ENCODE measurements at places on chromosomes 12 and 14. TPM values are rescaled to one million over a fixed set of nuclear protein-coding genes. Genes with fewer than 3 reads are reported as not detected.

DNA sequence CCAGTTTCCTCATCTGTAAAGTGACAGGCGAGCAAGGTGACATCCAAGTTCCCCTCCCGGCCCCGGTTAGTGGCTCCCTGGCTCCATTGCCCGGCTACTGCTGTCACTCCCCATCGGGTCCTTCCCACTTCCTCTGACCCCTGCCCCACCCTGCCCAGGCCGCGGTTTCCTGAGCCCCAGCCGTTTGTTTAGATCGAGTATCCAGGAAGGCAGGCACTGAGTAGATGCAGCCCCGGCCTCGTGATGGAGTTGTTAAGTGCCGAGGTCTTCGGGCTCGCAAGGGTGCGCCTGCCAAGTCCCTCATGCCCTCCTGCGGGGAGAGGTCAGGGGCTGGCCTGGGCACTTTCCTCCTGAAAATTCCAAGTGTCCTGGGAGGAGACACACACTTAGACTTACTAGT is 55.4 kb downstream of the TEAD4 start:
- no peaks in the 10 kb centered on the region for H3K4me1 ChIP-seq
- H3K27me3 ChIP-seq, result no peaks in the 10 kb centered on the region
- H3K36me3 ChIP-seq, result no peaks in the 10 kb centered on the region
- no peak overlapping the region for H3K4me3 ChIP-seq
- no peak overlapping the region for H3K27ac ChIP-seq

GRCh38 chr12:30813525-30814294 is 59.0 kb upstream of the CAPRIN2 start:
- H3K36me3 ChIP-seq, result no peaks in the 10 kb centered on the region
- no peak overlapping the region for H3K4me3 ChIP-seq
- no peak overlapping the region for H3K27ac ChIP-seq
- no peaks in the 10 kb centered on the region for H3K27me3 ChIP-seq

DNA sequence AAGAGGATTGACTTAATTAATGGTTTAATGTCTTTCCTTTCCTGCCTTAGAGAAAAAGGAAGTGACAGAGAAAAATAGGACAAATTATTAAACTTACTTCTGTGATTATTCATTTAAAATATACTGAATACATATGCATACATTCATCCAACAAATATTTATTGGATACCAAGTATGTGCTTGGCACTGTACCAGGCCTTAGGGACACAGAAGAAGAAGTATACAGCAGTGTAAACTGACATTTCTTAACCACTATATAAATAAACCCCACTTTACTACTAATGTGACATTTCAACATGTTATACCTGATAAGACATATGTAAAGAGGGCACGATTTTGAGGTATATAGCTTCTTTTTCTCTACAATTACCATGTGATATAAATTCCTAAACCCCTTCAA is 53.6 kb downstream of the ERO1A start:
- no peak overlapping the region for H3K27ac ChIP-seq
- no peaks in the 10 kb centered on the region for H3K4me1 ChIP-seq
- H3K27me3 ChIP-seq, result no peaks in the 10 kb centered on the region

- H3K4me3 ChIP-seq, result no peak overlapping the region
- no peaks in the 10 kb centered on the region for H3K27me3 ChIP-seq
- no peak overlapping the region for H3K27ac ChIP-seq
- DNase-seq, result no peak
Observed at GRCh38 chr14:102557434-102558226, 34.8 kb upstream of the RCOR1 start.

DNA sequence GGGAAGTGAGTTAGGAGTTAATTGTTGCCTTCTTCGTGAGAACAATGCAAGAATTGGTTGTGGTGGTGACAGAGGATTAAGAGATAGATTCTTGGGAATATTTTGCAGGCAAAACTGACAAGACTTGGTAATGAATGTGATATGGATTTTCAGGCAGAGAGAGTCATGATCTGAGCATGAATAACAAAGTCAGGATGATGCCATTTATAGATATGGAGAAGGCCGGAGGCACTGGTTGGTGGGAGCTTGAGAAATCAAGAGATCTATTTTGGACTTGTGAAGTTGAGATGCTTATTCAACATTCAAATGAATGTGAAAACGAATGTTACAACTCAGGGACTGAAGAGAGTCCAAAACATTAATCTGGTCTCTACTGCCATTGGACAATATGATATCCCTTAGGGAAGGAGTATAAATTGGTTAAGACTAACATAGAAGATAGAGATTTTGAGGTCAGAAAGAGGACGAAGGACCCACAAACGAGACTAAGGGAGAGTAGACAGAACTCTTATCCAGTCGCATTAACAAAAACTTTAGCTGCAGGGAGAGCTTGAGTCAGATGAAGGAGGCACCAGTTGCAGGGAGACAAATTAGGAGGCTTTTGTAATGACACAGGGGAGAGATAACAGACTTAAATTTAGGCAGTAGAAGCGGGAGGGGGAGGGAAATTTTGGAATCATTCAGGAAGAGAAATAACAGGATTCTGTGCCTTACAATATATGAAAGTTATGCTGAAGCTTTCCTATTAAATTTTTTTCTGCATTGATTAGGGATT is 1090.6 kb downstream of the GALC start:
- no peak overlapping the region for H3K4me3 ChIP-seq
- no peak for DNase-seq
- no peaks in the 10 kb centered on the region for H3K27me3 ChIP-seq

- H3K27ac ChIP-seq, result peak overlapping the region; percentile 65
- H3K4me1 ChIP-seq, result peaks cover 58% of the 10 kb centered on the region
- no peaks in the 10 kb centered on the region for H3K27me3 ChIP-seq
- no peaks in the 10 kb centered on the region for H3K36me3 ChIP-seq
- no peak for DNase-seq
Observed at GRCh38 chr12:2286047-2286446, 233.3 kb downstream of the CACNA1C start.

- DNase-seq, result no peak
- H3K27ac ChIP-seq, result no peak overlapping the region
- H3K27me3 ChIP-seq, result no peaks in the 10 kb centered on the region
- no peaks in the 10 kb centered on the region for H3K36me3 ChIP-seq
Observed at GRCh38 chr14:64202716-64203115, 91.5 kb downstream of the ESR2 start.

GRCh38 chr14:91946622-91947474 is 646 bp downstream of the FBLN5 start:
- peaks cover 23% of the 10 kb centered on the region for H3K4me1 ChIP-seq
- H3K4me3 ChIP-seq, result peak overlapping the region; percentile 73
- H3K27ac ChIP-seq, result peak overlapping the region; percentile 77
- no peaks in the 10 kb centered on the region for H3K36me3 ChIP-seq
- no peaks in the 10 kb centered on the region for H3K27me3 ChIP-seq

DNA sequence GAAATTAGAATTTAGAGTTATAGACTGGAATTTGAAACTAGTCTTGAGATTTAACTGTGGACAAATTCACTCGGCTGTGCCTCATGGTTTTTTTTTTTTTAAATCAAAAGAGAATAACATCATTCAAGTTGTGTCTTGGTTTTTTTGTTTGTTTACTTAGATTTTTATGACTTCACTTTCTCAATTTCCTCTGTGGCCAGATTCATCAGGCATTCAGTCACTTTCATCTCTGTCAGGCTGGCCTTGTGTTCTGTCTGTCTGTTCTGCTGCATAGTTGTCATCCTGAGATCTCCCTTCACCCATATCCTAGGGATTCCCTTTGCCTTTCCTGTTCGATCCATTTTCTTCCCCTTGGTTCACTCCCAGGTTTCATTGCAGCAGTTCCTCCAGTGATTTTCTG is 10.0 kb downstream of the MARK3 start:
- peak overlapping the region; percentile 47 for H3K27ac ChIP-seq
- H3K36me3 ChIP-seq, result no peaks in the 10 kb centered on the region
- no peak for DNase-seq
- H3K4me1 ChIP-seq, result peaks cover 87% of the 10 kb centered on the region
- no peaks in the 10 kb centered on the region for H3K27me3 ChIP-seq
- H3K4me3 ChIP-seq, result no peak overlapping the region

- no peak overlapping the region for H3K27ac ChIP-seq
- no peak for DNase-seq
Observed at GRCh38 chr12:32146074-32146873, 39.6 kb downstream of the BICD1 start.

DNA sequence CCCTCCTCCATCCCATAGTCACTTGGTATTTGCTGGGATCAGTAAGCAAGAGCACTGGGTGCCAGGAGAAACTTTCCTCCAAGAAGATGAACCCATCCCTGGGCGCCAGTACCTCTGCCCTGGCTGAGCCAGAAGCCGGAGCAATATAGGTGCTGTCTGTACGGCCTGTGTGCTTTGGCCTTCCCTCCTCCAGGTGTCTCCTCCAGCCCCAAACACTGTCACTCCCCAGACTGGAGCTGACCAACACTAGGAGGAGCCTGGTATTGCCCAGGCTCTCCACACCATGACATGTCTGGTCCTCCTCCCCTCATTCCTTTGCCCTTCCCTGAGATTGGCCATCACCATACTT is 4.9 kb downstream of the GSTZ1 start:
- no peaks in the 10 kb centered on the region for H3K27me3 ChIP-seq
- peaks cover 7% of the 10 kb centered on the region for H3K4me1 ChIP-seq
- H3K27ac ChIP-seq, result no peak overlapping the region
- no peak for DNase-seq
- H3K36me3 ChIP-seq, result no peaks in the 10 kb centered on the region

GRCh38 chr12:129496226-129496625 is 407.6 kb downstream of the TMEM132D start:
- no peak for DNase-seq
- no peaks in the 10 kb centered on the region for H3K36me3 ChIP-seq
- no peaks in the 10 kb centered on the region for H3K27me3 ChIP-seq
- no peaks in the 10 kb centered on the region for H3K4me1 ChIP-seq
- H3K27ac ChIP-seq, result no peak overlapping the region

- no peak overlapping the region for H3K27ac ChIP-seq
- no peak for DNase-seq
- no peaks in the 10 kb centered on the region for H3K27me3 ChIP-seq
Observed at GRCh38 chr12:50344775-50345174, 51.6 kb downstream of the FAM186A start.

DNA sequence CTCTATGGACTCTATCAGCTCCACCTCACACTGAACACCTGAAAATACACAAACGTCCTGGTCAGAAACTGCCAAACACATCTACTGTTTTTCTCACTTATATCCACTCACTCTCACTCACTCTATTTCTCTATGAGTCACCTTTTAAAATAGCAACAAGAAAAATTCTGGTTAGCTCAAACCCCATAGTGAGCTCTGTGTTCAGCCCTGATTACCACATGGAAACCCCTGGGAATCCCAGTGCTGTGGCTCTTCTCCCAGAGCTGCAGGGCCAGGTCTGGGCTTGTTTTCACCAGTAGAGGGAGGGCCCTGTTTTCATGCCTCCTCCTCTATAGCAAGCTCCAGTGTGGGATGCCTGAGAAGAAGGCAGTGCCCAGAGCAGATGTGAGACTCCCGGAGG is 1126.1 kb downstream of the TMEM121 start:
- no peaks in the 10 kb centered on the region for H3K27me3 ChIP-seq
- H3K4me3 ChIP-seq, result no peak overlapping the region
- no peak for DNase-seq
- H3K27ac ChIP-seq, result no peak overlapping the region
- no peaks in the 10 kb centered on the region for H3K36me3 ChIP-seq
- H3K4me1 ChIP-seq, result no peaks in the 10 kb centered on the region

DNA sequence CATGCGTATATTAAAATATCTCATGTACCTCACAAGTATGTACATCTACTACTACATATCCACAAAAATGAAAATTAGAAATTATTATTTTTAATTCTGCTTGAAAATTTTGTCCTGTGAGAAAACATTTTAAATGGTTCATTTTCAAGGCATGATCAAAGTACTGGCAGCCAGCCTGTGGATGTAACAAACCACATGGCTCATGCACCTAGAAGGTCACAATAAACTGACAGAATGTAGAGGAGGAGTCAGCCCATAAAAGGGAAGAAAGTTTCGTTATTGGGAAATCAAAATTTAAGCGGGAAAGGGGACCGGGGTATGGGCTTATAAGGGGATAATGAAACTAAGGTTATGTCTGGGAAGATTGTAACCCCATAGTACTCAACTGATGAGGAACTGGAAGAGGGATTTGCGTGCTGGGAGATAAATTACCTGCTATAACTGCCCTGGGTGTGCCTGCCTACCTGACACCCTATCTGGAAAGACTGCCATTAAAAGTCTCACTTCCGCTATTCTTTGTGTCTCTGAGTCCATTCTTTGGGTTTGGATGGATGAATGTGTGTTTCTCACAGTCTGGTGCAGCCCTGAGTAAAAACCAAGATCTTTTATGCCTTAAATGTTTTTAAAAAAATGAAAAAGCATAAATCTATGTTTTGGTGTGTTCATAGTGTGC is 62.2 kb upstream of the PCED1B start:
- no peak for DNase-seq
- H3K27ac ChIP-seq, result no peak overlapping the region
- no peaks in the 10 kb centered on the region for H3K36me3 ChIP-seq

DNA sequence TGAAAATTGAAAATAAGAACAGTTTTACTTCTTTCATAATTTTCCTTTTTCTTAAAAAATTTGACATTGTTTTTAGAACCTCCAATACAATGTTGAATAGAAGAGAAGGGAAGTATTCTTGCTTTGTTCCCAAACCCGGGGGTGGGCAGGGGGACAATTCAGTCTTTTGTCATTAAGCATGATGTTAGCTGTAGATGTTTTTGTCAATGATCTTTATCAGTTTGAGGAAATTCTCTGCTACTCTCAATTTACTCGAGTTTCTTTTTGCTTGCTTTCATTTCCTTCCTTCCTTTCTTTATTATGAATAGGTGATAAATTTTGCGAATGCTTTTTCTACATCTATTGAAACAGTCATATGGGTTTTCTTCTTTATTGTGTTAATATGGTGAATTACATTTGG is 183.2 kb upstream of the FRMD6 start:
- H3K4me3 ChIP-seq, result no peak overlapping the region
- no peaks in the 10 kb centered on the region for H3K36me3 ChIP-seq
- H3K27me3 ChIP-seq, result no peaks in the 10 kb centered on the region
- peaks cover 10% of the 10 kb centered on the region for H3K4me1 ChIP-seq
- H3K27ac ChIP-seq, result no peak overlapping the region
- DNase-seq, result no peak

DNA sequence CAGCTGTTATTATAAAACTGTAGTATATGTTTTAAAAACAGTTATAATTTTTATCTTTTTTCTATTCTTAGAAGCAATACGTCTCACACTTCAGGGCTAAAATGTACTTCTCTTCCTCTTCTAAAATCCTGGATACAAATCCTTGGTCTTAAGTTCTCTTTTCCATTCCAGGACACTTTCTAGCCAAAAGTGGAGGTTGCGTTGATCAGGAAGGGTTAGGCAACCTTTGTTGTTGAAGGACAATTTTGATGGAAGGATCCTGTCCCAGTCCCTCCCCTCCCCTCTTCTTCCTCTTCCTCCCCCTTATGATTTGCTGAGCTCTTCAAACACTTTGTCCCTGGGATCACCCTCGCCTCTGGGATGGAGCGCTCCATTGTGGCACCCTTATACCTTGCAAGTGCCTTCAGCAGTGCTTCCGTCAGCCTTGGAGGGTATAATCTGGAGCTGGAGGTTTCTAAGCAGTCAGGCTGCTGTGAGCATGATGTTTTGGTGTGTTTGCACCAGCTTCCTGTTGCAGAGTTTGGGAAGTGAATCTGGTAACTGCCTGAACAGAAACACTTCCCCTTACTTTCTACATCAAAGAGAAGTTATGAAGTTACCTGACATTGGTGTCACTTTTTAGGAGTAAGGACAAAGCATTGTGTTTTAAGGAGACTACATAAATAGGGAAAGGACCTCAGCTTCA is 87.4 kb upstream of the SLC38A2 start:
- H3K4me1 ChIP-seq, result peaks cover 71% of the 10 kb centered on the region
- peak overlapping the region; percentile 1 for H3K27ac ChIP-seq
- no peaks in the 10 kb centered on the region for H3K27me3 ChIP-seq
- no peak for DNase-seq
- no peaks in the 10 kb centered on the region for H3K36me3 ChIP-seq

PPHLN1 gene
- total RNA-seq, result 47.9 TPM

FGD6 gene
- 17.7 TPM for total RNA-seq

CHGA gene
- 5.4 TPM for total RNA-seq

OR6C2 gene
- not detected for total RNA-seq

POTEM gene
- not detected for total RNA-seq

EXOC5 gene
- 33.9 TPM for total RNA-seq

LBHD2 gene
- total RNA-seq, result not detected

OAS1 gene
- total RNA-seq, result 30.9 TPM

All from vagina (tissue), 2 donors.